ENCODE measurements at places on chromosomes 16 and 17.

- DNase-seq: no peak
Observed at GRCh38 chr17:38420518-38420917, 7.7 kb upstream of the ARHGAP23 start.

- DNase-seq: no peak
Observed at GRCh38 chr16:4510747-4511426, 27.7 kb downstream of the CDIP1 start.

GRCh38 chr16:85524630-85525419, 88.3 kb upstream of the GSE1 start:
- no peak for DNase-seq

DNA sequence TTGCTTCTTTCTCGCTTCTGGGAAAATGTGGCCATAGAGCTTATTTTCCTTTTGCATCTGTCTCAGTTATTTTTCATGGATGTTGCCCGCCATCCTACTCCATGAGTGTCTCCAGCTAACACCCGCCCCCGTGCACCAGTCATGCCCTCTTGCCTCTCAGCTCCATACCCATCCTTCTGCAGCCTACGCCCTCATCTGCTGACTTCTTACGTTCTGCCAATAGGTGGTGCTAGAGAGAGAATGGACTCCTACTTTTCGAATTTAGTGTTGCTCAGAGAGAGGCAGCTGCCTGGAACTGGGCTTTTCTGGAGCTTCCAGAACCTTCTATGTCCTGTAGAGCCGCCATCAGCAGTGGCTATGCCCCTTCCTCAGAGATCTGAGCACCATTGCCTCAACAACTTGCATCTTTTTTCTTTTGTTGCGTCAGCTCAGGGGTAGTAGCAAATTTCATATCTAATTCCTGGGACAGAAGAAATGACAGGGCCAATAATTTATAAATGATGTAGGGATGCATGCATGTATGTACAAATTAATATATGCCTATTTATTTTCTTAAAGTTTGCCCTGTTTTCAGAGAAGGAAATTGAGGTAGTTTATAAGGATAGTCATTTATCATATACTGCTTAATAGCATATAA, 119.7 kb upstream of the MYOCD start:
- DNase-seq: no peak

GRCh38 chr16:46783800-46784199, 35.7 kb upstream of the MYLK3 start:
- DNase-seq: no peak

GRCh38 chr16:85615014-85615851, 2.1 kb downstream of the GSE1 start:
- DNase-seq: peak; percentile 50

- no peak for DNase-seq
Observed at GRCh38 chr17:10251212-10251948, 53.0 kb upstream of the GAS7 start.

- no peak for DNase-seq
Observed at GRCh38 chr16:75580-76501, 2.2 kb upstream of the MPG start.

- no peak for DNase-seq
Observed at GRCh38 chr17:21375162-21375560, 996 bp upstream of the KCNJ12 start.

- no peak for DNase-seq
Observed at GRCh38 chr16:55144651-55145050, 179.4 kb upstream of the IRX6 start.

All from stimulated activated CD4-positive, alpha-beta T cell treated with anti-CD3 and anti-CD28 coated beads, Interleukin-4, amount 100 ng/mL, for 4 hours (primary cell).